Cardiac fibroblast (primary cell): ENCODE measurements at places on chromosomes 16 and 17.

DNA sequence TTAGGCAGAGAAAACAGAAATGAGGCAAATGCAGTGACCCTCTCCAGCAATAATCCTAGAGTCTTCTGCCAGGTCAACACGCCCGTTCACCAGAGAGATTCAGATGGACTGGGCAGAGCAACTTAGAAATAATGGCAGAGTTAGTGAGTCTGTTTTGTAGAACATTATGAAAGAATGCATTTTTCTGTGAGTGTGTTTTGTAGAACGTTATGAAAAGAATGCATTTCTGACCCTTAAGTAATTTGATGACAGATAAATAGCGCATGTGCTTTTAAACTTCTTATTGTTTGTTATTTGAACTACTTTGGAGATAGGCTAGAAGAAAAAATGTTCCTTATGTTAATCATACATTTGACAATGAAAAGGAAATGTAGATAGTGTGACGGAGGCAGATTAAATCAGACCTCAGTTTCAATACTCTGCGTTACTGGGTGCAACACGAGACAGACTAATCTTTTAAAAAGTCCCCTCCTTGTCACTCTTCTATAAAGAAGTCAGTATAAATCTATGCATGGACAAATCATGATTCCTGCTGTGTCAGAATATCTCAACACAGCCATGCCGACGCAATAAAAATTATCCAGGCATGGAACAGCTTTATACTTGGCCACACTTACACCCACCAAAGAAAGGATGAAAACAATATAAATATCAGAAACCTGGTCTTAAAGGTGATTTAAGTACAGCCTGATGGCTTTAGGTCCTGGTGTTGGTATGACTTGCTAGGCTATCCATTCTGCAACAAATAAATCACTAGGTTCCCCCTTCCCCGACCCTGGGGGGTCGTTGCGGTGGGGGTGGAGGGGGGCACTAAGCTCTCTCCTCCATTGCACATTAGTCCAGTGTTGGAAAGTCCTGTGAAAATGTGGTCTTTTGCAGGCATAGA, 47.8 kb downstream of the MARCHF10 start:
- DNase-seq, result peak; percentile 81

DNA sequence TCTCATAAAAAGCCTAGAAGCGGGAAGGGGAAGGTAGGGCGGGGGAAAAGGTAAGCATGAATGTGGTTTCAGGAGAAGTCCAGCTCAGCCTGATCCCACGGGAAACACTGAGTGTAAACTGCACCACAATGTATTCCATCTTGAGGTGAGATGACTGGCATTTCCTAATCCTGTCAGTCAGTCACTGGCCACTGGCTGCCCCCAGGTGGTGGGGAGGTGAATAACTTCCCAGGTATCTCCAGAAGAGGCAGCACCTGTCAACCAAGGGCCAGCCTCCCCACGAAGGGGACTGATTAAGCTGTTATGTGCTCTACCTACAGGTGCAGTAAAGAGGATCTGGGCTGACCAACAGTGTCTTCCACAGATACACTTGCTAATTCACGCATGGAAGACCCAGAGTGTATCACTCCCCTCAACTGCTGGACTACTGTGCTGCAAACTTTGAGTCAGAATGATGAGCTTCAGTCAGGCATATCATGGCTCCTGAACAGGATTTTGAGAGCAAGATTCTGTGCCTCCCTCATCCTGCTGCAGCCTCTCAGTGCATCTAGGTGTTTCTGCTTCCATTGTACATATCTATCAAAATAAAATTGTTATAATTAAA, 108.5 kb upstream of the CCL2 start:
- DNase-seq, result peak; percentile 4

GRCh38 chr17:43530288-43531081, 15.7 kb downstream of the ETV4 start:
- DNase-seq, result peak; percentile 92

DNA sequence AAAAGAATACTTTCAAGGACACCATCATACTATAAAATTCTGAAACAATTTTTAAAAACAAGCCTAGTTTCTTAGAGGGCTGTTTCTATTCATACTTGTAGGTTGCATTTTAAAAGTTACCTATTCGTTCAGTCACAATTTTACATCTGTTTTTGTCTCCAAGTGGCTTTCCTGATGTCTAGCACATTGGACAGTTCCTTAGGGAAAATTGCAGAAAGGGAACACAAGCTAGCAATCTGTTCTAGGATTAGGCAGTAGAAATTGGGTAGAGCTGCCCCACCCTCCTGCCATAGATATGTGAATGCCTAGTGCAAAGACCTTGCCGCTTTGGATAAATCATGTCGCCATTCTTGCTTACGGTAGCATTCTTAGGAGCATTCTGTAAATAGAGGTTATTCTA, 358.9 kb downstream of the RBFOX1 start:
- DNase-seq, result no peak

DNA sequence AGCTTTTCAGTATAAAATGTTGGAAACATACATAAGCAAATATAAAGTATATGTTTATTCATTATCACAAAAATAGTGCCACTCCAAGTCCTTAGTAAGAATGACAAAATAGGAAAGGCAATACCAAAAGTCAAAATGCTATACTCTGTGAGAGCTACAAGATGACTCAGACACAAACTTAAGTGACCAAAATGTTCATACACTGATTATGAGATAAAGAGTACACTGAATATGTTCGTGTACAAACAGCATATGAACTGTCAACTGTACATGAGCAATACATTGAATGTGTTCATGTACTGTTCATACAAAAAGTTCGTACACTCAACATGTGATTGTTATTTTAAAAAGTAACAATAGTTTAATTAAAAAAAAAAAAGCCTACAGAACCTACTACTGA, 103.3 kb downstream of the CA4 start:
- peak; percentile 31 for DNase-seq

- peak; percentile 95 for DNase-seq
Observed at GRCh38 chr17:76716839-76717215, 6.1 kb upstream of the MXRA7 start.

GRCh38 chr16:49701789-49702494, 154.0 kb downstream of the ZNF423 start:
- DNase-seq, result peak; percentile 93

- DNase-seq, result no peak
Observed at GRCh38 chr17:50890675-50891516, 24.7 kb upstream of the TOB1 start.

DNA sequence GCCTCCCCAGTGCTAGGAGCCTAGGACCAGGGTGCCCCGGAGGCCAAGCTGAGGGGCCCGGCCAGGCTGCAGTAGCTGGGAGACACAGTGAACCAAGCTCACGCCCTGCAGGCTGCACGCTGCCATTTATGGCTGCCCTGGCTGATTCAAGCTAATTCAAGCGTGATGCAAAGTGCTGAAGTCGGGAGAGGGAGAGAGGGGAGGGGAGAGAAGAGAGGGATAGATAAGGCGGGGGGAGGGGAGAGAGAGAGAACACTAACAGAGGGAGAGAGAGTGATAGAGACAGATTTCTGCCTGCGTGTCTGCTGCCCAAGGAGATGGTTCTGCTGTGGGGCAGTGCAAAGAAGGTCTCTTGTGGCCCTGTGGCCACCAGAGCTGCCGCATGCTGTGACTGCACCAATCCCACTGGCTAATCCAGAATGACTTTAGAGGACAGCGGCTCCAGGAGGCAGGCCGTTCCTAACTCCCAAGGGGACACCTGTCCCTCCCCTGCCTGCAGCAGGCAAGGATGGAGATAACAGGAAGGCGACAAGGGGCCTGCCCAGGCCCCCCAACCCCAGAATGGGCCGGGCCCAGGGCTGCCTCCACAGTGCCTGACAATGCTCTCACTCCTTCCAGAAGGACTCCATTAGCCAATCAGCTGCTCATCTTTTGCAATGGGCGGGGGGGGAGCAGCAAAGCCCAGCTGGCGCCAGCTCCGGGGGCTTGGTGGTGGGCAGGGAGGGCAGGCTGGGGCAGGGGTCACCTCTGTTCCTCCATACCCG, 12.9 kb downstream of the MXRA7 start:
- DNase-seq, result peak; percentile 67

GRCh38 chr17:79242873-79243602, 168.4 kb downstream of the ENGASE start:
- no peak for DNase-seq

- peak; percentile 24 for DNase-seq
Observed at GRCh38 chr16:61791464-61791863, 244.8 kb downstream of the CDH8 start.

GRCh38 chr16:49281480-49281842, at the start of gene CBLN1:
Gene CBLN1, minus strand, starts transcription at chr16:49281838. Its CDS starts 373 bp downstream, at chr16:49281465.
- no peak for DNase-seq

DNA sequence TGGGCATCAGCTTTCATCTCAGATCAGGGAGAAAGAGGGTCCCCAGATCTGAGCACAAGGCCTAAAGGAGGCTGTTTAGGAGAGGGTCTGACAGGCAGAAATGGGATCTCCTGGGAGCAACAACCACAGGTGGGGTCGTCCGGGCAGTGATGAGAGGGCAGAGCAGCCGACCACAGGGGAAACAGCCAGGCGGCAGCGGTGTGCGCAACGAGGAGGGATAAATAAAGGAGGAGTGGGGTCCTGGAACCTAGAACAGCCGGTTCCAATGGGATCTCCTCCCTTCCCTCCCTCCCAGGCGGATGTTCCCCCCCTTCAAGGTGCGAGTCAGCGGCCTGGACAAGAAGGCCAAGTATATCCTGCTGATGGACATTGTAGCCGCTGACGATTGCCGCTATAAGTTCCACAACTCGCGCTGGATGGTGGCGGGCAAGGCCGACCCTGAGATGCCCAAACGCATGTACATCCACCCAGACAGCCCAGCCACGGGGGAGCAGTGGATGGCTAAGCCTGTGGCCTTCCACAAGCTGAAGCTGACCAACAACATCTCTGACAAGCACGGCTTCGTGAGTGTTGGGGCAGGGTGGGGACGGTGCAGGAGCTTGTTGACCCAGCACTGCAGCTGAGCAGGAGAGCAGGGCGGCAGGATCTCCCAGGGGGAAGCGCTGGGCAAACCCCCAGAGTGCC, 1.9 kb downstream of the TBX2 start:
- DNase-seq, result peak; percentile 53

DNA sequence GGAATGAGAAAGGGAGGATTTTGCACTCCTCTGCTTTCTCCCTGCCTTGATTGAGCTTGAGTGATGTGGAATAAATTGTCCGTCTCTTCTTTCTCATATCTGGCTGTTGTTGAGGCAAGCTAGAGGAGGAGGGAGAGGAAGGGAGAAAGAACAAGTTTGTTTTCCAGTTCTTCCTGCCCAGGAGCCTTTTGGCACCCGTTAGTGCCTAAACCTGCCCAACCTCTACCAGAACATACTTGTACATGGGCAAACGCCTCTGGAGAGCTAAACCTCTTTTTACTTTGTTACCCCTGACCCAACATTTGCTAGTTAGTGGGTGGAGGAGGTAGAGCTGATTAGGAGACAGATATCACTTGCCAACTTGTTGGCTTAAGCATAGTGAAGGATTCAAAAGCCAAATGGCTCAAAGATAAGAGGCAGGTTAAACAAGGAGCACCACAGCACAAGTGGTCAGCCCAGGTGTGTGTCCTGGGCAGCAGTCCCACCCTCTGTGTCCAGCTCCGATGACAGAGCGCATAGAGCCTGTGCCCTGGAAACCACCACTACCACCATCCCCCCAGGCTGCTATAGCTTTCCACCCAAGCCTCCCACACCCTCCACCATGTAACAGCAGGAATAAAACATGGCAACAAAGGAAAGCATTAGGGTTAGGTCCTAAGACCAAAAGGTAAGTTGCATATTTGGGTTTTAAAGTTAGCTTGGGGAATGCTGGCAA, 6.5 kb downstream of the ODF4 start:
- DNase-seq, result no peak

DNA sequence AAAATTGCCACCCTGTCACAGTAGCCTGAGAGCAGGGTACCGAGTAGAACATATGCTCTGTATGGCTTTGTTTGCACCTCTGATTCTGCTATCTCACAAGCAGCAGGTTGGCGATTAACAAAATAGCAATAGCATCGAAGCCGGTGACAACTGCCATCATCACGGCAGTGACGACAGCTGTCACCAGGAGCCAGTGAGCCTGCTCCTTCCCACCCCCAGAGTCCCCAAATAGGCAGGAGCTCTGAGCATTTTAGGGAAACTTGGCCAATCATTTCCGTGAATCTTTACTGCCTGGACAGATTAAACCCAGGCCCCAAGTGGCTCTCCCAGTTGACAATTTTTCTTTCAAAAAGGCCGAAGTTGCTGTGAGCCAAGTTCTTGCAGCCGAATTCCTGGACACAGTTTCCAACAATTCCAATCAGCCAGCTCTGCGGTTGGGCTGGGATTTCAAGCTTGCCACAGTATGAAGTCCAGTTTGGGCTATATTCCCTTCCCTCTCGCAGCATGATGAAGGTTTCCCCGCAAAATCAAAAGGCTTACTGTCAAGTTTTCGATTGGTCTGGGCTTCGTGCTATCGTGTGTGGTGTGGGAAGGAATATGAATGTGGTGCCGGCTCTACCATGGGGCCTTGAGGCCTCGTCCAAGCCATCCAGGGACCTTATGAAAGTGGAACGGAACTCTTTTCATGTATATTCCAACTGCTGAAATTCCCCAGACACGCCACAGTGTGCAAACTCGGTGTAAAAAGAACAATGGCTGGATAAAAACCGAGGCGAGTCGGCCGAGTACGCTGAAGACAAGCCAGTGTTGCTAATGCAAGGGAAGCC, 186.6 kb downstream of the C16orf78 start:
- DNase-seq, result peak; percentile 76

DNA sequence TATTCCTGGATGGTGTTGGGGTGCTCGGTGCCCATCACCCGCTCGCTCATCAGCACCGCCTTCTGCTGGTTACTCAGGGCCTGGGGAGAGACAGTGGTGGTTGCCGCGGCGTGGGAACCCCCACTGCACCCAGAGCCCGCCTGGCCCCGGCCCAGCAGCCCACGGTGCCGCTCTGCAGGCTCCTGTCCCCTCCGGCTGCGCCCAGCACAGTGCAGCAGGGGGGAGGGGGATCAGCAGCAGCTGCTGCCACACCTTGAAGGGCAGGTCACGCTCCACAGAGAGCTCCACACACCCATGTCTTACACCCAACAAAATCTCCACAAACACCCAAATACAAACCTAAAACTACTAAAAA, 18.8 kb downstream of the CLUH start:
- DNase-seq, result no peak
